ENCODE measurements at places on chromosomes 3 and 15.

DNA sequence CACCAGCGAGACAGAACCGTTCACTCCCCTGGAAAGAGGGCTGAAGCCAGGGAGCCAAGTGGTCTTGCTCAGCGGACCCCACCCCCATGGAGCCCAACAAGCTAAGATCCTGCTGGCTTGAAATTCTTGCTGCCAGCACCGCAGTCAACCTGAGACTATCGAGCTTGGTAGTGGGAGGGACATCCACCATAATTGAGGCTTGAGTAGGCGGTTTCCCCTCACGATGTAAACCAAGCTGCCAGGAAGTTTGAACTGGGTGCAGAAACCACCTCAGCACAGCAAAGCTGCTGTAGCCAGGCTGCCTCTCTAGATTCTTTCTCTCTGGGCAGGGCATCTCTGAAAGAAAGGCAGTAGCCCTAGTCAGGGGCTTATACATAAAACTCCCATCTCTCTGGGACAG is 151.0 kb downstream of the MBNL1 start:
- DNase-seq: no peak

GRCh38 chr3:170914212-170914611 is 5.8 kb upstream of the EIF5A2 start:
- no peak for DNase-seq

DNA sequence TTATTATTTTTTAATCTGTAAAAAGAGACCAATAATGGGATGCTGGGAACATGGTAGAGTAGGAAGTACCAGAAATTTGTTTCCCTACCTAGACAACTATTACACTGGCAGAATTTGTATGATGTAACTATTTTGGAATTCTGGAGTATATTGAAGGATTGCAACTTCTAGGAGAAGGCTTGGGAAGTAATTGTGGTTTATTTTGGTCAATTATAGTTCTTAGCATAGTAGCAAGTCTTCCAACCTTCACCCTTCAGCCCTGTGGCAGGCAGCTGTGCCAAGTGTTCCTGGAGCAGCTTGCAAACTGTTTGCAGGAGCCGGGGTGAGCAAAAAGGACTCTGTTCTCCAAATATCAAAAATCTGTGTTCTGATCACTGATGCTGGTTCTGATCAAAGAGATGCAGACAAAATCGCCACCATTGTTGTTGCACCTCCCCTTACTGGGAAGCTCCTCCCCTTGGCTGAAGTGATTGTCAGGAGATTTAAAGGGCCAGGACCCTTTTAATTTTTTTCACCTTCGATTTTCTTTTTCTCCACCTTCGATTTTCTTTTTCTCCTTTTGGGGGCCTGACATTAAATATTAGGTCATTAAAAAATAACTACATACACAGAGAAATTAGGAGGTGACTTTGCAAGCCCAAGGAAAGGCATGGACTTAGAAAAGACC is 363.3 kb downstream of the SLC9A9 start:
- no peak for DNase-seq

GRCh38 chr3:102488331-102488730 is 53.5 kb downstream of the ZPLD1 start:
- DNase-seq: no peak

Data from NCI-H524 (cell line).